Ovary (tissue), 10 donors: ENCODE measurements at places on chromosomes 4 and X. TPM values are rescaled to one million over a fixed set of nuclear protein-coding genes. Genes with fewer than 3 reads are reported as not detected.

G6PD gene
- 78.6 TPM for total RNA-seq

TMPRSS11B gene
- not detected for total RNA-seq

SPANXB1 gene
- total RNA-seq, result not detected

TDO2 gene
- 0.69 TPM for total RNA-seq

YY2 gene
- total RNA-seq, result 1.2 TPM

SORCS2 gene
- 12.5 TPM for total RNA-seq

KLHL4 gene
- total RNA-seq, result 3.9 TPM

ZAR1 gene
- not detected for total RNA-seq

LRRC66 gene
- 0.48 TPM for total RNA-seq

KIAA1210 gene
- total RNA-seq, result 0.15 TPM

ARHGAP4 gene
- total RNA-seq, result 13.3 TPM

NWD2 gene
- total RNA-seq, result not detected

REELD1 gene
- total RNA-seq, result 0.95 TPM

MAGEA10 gene
- not detected for total RNA-seq

CFI gene
- total RNA-seq, result 108 TPM
